Cortex of kidney (tissue), 1 donor: ENCODE measurements at places on chromosomes 11 and 22.

DNA sequence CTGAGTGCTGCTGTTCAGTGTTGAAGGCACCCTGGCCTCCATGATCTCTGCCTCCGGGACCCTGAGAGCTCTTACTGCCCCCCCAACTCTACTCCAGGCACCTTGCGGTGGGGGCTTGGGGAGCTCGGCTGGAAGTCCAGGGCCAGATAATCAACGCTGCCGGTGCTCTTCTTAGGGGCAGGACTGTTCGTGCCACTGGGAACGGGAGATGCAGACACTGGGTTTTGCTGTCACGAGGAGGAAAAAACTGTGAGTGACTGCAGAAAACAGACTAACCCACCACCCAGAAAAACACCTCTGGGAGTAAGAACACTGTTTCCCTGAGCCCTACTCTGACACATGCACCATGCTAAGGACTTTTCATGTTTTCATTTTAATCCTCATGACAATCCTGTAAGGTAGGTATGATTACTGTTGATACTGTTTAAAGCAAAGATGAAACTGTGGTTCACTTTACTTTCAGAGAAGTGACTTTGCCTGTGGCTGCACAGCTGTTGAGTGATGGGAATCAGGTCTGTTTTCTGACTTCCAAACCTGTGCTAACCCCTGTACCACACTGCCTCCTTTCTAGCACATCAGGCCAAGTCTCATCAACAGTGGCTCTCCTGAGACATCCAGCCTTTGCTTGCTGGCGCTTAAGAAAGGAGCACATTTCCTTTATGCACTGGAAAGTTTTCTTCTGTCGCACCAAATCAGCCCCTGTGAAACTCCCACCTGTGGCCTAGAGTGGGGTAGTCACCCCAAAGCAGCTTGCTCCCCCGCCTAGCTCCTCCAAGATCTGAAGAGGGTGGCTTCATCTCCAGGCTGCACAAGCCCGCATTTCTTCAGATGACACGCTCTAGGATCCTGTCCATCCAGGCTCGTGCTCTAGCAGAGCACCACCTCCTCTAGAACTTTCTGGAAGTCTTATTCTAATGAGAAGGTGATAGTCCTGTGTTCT, 31.8 kb downstream of the USP35 start:
- DNase-seq, result no peak

DNA sequence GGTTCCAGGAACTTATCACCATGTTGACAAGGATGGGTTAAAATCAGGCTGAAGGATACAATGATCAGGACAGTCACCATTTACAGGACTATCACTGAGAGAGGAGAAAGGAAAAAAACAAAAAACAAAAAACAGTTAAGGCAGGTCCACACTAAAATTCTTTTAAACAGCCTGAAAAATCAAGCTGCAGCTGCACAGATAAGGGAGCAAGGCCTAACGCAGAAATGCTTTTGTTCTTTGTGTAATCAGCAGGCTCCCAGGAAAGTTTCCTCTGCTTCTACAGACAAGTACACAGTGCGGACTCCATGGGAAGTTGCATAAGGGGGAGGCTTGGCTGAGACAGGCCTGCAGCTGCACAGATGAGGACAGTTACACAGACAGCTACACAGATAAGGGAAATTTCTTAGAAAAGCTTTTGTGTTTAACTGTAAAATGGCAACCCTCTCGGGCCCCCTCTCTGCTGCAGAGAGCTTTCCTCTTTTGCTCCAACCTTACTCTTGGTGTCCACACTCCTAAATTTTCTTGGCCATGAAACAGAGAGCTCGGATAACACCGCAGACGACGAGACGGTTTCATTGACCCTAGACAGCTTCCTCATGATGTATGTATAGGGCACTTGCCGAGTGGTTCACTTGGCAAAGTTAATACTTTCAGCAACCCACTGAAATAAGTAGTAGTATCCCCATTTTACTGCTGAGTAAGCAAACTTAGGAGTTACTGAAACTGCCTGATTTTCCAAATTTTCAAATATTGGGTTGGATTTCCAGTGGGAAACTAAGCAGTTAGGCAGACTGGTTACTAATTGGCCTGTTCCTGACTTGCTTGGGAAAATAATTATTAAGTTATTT, 45.5 kb downstream of the PIWIL3 start:
- DNase-seq, result no peak

GRCh38 chr22:39432361-39432811, 24.4 kb upstream of the MGAT3 start:
- DNase-seq, result no peak

GRCh38 chr11:45872651-45873356, 12.6 kb upstream of the MAPK8IP1 start:
- no peak for DNase-seq

DNA sequence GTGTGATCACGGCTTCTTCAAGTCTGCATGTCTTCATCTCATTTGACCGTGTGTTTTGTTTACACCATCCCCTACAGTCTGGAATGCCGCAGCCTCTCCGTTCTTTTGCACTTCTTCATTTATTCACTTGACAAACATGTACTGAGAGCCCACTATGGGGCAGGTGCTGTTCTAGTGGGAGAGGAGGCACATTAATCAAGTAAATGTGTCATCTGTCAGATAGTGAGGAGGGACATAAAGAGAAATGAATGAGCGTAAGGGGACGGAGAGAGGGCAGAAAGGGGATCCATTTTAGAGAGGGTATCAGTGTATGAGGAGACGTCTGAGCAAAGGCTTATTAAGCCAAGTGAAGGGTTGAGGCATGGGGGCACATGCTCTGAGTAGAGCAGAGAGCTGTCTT, 54.0 kb upstream of the CECR2 start:
- DNase-seq, result no peak

GRCh38 chr11:59847626-59848025, 2.3 kb upstream of the CBLIF start:
- DNase-seq, result no peak

- no peak for DNase-seq
Observed at GRCh38 chr22:31160328-31160978, 471 bp downstream of the RNF185 start.

GRCh38 chr11:13917264-13917663, 45.3 kb upstream of the SPON1 start:
- DNase-seq, result no peak

- DNase-seq, result no peak
Observed at GRCh38 chr22:48920776-48921241, 906.9 kb downstream of the BRD1 start.

DNA sequence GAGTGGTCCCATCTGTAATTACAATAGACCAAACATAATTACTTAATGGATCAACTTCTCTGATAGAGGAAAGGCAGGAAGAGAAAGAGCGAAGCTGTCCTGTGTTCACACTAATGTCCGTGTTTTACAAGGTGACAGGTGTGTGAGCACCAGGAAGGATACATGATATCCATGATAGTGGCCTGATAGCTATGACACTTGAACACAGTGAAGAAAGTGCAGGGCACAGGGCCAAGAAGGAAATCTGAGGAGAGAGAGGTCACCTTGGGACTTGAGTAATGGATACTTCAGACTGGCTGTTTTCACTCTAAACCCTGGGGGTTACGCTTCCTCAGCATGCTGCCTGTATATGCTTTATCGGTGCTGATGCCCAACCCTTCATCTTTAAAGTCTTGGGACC, 29.4 kb downstream of the TUB start:
- DNase-seq, result no peak

DNA sequence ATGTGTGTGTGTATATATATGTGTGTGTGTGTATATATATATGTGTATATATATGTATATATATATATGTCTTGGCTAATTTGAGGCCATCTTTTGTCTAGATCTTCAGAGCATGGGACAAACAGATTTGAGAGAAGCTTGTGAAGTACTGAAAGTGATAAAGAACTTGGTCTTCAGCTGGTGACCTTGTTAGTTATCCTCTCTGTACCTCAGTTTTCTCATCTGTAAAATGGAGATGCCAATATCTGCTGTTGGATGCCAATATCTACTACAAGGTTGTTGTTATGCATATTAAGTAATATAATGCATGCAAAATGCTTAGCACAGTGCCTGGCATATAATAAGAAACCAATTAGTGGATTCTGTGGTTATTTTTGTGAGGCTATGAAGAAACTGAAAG, 2.5 kb upstream of the FEZ1 start:
- no peak for DNase-seq

DNA sequence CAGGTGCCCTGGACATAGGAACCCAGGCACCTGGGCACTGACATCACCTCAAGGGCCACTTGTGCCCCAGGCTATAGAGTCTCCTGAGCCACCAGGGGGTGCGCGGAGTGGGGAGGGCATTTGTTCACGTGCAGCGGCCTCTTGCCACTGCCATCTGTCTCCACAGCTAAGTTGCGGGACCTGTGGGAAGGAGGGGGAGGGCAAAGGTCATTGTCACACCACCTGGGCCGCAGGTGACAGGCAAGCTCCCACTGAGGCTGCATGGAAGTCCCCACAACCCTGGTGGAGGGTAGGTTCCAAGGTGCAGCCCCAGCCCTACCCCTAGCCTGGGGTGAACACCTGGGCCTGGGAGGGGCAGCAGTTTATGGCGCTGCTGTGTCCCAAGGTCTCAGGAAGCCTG, 79.5 kb downstream of the PIWIL3 start:
- no peak for DNase-seq

DNA sequence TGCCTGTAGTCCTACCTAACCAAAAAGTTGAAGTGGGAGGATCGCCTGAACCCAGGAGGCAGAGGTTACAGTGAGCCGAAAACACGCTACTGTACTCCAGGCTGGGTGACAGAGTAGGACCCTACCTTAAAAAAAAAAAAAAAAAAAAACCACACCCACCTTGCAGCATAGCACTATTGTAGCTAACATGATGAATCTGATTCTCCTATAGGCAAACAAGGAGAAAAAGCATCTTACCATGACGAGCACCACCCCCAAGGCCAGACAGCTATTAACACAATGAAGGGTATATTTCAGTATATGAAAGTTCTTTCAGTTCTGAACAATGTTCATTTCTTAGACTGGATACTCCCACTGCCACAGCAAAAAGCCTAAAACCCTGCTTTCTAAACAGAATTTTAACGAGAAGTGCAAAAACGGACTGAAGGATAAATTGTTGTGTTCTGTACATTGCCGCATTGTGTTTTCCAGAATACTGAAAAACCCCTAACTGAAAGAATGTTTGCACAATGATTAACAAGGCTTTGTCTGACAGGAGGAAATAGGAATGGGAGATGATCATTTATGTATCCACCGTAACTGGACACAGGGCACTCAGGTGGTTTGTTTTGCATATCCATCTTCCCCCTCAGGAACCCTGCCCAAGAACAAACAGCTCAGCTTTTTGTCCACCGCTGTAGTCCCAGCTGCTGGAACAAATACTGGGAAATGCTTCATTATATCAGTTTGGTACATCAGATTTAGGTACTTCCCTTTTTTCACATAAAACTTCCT, 8.9 kb downstream of the PISD start:
- DNase-seq, result no peak

DNA sequence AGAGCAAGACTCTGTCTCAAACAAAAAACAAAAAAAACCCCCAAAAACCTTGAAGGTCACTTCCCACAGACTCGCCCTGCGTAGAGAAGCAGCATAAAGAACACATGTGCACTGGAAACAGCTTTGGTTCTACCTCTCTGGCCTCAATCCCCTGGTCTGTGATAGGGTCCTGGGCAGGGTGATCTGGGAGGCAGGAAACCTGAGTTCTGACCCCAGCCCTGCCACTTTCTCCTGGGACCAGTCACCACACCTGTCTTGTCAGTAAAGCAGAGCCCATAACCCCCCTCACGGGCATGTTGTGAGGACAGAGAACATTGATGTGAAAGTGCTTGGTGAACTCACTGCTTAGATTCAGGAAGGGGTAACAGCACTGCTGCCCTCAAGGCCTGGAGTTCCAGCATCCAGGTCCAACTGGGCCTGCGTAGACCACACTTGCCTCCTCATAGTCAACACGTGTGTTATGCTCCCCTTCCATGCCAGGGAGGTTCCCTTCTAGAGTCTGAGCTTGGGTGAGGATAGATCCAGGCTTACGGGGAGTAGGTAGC, 11.4 kb downstream of the UCP2 start:
- no peak for DNase-seq

DNA sequence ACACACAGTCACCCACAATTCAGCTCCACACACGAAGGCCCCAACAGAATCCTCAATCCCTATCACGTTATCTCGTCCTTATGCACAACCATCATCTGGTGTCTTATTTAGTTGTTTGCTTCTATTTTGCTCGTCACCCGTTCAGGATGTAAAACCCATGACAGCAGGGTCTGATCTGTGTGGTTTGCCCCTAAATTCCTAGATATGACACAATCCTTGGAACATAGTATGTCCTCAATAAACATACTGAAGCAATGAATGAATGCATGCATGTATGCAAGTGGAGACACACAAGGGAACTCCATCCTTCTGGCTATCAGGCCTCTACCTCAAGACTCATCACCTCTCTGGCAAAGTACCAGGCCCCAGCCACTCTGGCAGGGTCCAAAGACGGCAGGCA, 20.2 kb downstream of the STARD10 start:
- no peak for DNase-seq

DNA sequence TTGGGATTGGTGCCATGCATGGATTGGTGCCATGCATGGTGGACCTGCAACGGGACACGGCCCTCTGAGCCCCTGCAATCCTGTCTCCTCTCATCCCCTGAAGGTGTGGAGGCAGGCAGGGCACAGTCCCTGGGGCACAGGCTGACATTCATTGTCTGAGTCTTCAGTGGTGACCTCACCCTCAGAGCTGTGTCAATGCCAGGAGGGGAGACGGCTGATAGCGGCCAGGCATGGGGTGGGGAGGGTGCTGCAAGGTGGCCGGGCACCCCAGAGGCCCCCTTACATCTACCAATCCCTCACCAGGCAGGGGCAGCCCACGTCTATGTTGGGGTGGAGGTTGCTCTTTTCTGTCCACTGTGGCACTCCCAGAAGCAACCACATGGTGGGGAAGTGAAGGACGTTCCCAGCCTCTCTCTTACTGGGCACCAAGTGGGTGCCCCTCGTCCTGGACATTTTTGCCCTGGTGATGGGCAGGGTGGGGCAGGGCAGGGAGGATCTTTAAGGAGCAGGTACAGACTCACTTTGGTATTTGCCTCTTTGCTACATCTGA, 47.6 kb downstream of the NECTIN1 start:
- DNase-seq, result no peak

GRCh38 chr11:2766166-2766565, 66.4 kb upstream of the KCNQ1OT1 start:
- DNase-seq, result no peak

DNA sequence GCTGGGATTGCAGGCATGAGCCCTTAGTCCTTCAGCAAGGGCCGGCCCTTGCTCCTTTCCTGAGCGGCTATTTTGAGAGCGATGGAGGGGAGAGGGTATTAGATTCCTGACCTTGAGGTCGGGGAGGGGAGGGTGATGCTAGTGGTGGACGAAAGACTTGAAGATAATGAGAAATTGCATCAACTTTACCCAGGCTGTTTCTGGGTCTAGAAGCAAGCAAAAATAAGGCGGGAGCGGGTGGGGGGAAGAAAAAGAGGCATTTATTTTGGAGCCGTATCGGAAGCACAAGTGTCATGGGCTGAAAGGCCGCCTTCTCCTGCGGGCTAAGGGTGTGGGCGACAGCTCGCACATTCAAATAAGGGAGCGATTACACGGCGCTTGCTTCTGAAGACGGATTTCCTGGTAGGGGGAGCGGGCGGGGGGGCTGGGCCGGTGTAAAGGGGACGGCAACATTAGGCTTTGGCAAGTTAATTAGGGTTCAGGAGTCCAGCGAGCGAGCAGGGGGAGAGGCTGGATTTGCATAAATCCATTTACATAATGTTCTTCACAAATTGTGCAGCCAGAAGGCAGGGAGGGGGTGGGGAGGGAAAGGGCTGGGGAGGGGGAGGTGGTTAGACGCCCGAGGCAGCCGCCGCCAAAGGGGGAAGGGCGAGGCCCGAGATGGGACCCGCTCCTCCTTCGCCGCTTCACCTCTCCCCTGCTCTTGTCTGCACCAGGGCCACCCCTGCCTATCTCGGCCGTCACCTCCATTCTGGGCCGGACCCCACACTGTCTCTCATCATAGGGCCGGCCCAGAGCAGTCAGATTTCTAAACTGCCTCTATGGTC, 245.9 kb downstream of the MIAT start:
- no peak for DNase-seq
